Stimulated activated CD8-positive, alpha-beta memory T cell treated with anti-CD3 and anti-CD28 coated beads, Interleukin-2, amount 100 ng/mL, for 1 hour (primary cell): ENCODE measurements at places on chromosomes 3 and 15.

GRCh38 chr3:52679199-52679538 is 6.5 kb downstream of the PBRM1 start:
- DNase-seq: no peak

DNA sequence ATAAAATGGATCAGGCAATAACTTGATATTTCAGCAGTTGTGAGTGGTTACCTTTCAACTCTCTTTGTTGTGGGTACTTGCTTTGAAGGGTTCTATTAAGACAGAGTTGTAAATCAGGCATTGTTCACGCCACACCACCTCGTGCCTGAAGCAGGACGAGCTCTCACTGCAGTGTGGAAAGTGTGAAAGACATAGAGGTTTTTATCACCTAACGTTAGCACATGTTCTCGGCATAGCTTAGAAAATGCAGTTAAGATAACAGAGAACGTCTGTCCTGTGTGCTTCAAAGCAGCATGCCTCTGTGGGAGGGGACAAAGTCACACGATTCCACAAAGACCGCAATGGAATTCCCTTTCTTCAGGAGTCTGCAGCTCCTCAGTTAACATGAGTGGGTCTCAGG is 7.8 kb downstream of the ADAMTS17 start:
- no peak for DNase-seq

DNA sequence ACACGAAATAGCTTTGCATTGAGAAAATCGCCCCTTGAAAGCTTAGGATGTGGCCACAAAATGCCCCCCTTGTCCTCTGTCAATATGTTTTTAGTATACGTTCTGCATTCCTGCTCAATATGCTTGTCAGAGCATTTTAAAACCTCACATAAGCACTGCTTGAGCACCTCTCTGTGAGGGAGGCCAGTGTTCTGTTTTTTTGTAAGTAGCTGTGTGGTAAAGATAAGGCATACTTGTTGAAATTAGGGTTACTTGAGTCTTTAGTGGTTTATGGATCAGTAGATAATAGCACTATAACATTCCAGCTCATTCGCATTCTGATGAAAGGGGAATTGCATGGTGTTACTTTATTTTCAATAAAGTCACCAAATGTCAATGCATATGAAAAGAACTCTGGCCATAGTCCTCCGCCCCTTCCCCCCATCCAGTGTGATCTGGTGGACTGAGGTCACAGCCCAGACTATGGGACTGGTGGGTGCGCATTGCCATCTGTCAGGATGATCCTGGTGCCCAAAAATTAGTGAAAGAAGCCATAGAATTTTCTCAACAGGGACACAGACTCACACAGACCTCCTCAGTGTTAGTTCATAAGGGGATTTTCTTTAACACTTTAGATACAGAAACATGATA is 33.1 kb downstream of the IL1RAP start:
- no peak for DNase-seq

GRCh38 chr15:38975282-38975990 is 410.8 kb upstream of the RASGRP1 start:
- DNase-seq: no peak

DNA sequence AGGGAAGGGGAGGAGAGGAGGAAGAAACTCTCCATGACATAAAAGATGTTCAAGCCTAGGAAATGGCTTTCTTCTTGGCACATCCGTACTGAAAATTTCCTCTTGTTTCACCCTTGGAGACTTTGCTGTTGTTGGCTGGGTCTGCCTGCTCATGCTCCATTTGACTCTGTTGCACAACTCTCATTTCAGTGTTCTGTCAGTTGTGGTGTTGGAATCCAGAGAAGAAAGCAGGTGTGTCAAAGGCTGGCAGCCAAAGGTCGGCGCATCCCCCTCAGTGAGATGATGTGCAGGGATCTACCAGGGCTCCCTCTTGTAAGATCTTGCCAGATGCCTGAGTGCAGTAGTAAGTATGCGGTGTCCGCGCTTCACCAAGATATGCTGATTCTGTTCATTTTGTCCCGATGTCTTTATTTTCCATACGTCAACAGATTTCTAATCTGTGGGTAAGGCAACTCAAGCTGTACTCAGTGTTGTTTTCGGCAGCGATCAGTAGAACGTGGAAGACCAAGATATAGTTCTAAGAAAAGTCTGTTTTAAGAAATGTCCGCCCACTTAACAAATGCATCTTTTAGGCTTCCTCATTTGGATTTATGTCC is 265.2 kb upstream of the GOLGA6L4 start:
- DNase-seq: no peak

GRCh38 chr3:69691860-69692259 is 47.4 kb upstream of the MITF start:
- DNase-seq: no peak

GRCh38 chr15:70247281-70247680 is 149.6 kb upstream of the TLE3 start:
- DNase-seq: no peak

DNA sequence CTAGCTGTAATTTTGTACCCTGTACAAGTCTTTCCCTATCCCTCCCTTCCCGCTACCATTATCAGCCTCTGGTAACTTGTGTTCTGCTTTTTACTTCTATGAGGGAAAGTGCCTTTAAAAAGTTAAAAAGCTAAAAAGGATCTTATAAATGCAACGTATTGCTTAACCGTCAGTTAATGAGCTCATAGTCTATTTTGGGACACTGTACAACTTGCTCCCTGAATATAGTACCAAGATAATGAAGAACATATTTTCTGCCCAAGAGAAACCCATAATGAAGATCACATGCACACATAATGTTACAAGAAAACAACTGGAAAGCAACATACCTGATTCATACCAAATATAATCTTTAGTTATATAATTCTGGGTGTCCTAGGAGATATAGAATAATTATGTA is 22.6 kb downstream of the ZIC1 start:
- no peak for DNase-seq

DNA sequence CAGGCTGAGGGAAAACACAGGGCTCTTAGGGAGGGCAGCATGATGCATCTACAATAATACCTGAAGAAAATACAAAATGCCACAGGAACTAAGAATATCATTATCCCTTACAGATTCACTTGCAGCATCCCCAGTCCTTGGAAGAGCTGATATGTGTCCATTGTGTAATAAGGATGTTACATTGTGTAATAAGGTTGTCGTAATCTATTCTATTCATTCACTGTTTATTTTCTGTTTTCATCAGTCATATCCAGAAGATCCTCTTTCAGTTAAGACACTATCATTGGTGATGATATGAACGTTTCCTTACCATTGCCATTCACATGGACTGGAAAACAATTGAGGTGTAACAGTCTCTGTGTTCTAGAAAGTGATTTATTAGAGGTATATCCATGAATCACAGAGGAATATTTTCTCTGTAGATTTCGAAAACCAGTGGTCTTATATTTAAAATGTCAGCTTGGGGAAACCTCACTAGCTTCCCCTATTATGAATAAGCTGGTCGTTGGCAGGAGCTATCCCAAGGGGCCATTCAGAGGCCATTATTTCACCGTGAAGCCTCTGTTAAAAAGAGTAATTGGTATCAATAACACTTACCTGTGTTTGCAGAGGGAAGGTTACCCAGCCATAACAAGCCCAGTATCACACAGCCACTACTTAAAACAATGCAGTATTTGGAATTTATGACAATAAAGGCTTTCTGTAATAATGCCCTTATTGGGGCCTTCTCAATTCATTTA is 241.1 kb downstream of the ZNF385D start:
- no peak for DNase-seq

DNA sequence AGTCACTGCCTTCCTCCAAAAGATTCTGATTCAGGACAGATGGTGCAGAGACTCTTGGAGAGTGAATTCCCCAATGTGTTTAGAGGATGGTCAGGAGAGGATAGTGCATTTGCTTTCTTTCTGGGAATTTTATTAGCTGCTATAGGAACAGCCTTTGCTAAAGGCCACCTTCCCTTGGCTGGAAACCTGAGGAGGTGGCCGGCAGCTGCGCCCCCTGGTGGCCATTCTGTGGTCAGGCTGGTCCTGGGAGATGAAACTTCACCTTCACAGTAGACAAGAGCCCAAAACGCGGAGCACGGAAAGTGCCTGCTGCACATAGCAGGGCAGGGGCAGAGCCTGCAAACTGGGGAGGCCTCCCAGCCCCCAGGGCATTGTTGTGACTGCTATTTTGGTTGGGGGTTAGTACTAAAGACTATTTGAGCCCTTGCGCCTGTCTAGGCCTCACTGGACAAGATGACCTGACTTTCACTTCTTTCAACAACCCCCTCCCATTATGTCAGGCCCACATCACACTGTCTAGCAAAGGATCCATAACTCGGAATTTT is 34.3 kb downstream of the SEC22C start:
- peak; percentile 50 for DNase-seq

- DNase-seq: no peak
Observed at GRCh38 chr3:180684807-180685206, 5.5 kb upstream of the CCDC39 start.

DNA sequence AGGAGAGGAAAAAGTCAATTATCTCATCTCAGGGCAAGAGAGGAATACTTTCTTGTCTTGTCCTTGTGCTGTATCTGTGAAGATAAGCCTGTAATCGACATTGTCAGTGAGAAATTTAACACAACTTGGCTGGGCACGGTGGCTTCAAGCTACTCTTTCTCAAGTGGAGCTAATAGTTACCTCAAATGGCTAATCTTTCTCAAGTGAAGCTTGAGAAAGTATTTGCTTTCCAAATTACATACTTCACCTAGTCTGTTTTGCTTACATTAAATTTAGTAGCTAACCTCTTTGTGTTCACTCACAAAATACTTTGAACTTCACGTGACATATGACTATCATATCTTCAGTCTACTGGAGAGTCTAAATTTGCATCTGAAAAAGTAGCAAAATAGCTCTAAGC is 48.3 kb upstream of the B3GALNT1 start:
- DNase-seq: no peak

DNA sequence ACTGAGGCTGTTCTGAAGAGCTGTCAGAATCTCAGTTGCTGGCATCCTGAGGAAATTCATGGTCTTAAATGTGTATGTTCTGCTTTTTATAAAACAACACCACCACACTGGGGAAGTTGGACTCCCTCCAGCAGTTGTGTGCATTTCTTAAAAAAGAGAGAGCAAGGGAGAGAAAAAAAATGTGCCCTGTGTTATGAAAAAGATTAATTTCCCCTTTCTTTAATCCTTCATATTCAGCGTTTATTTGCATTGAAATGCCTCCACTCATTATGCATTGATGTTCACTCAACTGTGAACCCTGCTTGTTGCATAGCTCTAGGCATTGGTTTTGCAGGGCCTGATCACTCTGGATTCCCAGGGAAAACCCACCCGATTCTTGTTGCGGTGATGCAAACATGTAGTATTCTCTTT is 4.4 kb upstream of the ZNF609 start:
- no peak for DNase-seq

DNA sequence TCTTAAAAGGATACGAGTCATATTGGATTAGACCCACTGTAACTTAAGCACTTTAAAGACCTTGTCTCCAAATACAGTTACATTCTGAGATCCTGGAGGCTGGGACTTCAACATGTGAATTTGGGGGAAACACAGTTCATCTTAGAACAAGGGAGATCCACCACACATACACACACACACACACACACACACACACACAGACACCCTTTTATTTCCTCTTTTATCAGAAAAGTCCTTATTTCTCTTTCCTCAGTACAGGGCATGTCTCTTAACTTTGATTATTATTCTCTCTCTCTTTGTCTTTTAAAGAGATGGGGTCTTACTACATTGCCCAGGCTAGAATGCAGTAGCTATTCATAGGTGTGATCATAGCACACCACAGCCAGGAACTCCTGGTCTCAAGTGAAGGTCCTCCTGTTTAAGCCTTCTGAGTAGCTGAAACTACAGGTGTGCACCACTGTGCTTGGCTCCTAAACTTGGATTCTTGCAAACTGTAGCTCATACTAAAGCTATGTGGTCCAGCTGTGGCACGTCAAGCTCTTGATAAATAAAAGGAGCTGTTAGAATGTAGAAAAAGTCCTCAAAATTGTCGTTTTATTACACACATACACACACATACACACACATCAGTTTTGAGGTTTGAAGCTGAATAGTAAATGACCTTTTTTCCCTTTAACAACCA is 7.4 kb downstream of the GOLM2 start:
- no peak for DNase-seq

- no peak for DNase-seq
Observed at GRCh38 chr3:126407412-126408044, 12.8 kb downstream of the CFAP100 start.

- DNase-seq: no peak
Observed at GRCh38 chr15:31435912-31436628, 109.4 kb downstream of the KLF13 start.

- DNase-seq: no peak
Observed at GRCh38 chr15:55281517-55282228, 7.9 kb downstream of the RAB27A start.

- no peak for DNase-seq
Observed at GRCh38 chr15:25787855-25788520, 75.1 kb downstream of the ATP10A start.

- no peak for DNase-seq
Observed at GRCh38 chr3:8223766-8224165, 277.9 kb upstream of the LMCD1 start.

GRCh38 chr3:133448478-133449122 is 48.7 kb downstream of the BFSP2 start:
- no peak for DNase-seq

DNA sequence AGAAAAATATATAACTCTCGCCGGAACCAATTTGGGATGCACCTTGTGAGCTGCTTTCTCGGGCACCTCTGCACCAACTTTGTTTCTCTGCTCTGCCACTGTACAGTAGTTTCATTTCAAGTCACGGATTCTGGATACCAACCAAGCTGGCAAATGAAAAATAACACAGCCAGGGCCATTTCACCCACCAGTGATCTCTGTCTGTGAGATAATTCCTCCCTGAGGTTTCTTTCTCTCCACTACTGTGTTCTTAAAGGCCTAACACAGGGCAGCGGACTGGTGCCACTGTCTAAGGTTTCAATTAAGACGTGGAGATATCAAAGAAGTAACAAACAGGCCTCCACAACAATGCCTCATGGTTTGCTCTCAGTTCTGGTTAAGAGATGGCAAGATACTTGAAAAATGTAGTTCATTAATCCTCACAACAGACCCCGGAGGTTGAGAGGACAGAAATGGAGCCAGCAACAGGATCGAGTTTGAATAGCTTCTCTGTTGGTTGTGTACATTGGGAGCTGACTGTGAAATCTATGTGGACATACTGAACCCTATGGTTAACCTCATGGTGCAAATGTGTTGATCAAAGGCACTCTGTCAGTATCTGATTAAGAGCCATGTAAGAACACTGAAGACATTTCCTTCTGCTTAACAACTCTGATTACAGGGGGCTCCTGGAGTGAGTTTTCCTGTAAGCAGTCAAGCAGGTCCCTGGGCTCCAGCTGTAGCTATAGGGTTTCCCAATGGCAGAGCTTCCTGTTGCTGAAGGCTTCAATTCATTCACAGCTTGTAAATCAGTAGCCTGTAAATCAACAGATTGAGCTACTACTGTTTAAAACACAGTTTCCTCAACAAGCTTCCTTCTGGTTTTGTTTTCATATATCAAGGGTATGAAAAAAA is 470.5 kb downstream of the EPHA3 start:
- no peak for DNase-seq

- no peak for DNase-seq
Observed at GRCh38 chr15:72907733-72908132, 124.2 kb upstream of the ADPGK start.

GRCh38 chr3:98646680-98647079 is 53.3 kb upstream of the CPOX start:
- DNase-seq: no peak
